Esophagus squamous epithelium (tissue), 5 donors: ENCODE measurements at places on chromosomes 11 and 22. TPM values are rescaled to one million over a fixed set of nuclear protein-coding genes. Genes with fewer than 3 reads are reported as not detected.

Gene SULT4A1
- total RNA-seq = not detected

Gene GPHA2
- total RNA-seq = not detected

Gene COA4
- 43.9 TPM for total RNA-seq

Gene SYT7
- total RNA-seq = 1.6 TPM

Gene DSCAML1
- not detected for total RNA-seq

Gene IRAG1
- total RNA-seq = 5.9 TPM

Gene SYT8
- 28.7 TPM for total RNA-seq

Gene OR52B6
- not detected for total RNA-seq

Gene GAL
- total RNA-seq = 2.2 TPM

Gene C11orf87
- not detected for total RNA-seq

Gene SOX10
- total RNA-seq = not detected

Gene DGCR2
- 47.4 TPM for total RNA-seq

Gene DGAT2
- 29.3 TPM for total RNA-seq

Gene MMP13
- not detected for total RNA-seq

Gene PRDM11
- total RNA-seq = 6.2 TPM

Gene C11orf58
- total RNA-seq = 94.5 TPM

Gene GDPD4
- not detected for total RNA-seq

Gene CSNK1E
- 44.1 TPM for total RNA-seq

Gene ROBO4
- total RNA-seq = 11.9 TPM

Gene CCDC188
- total RNA-seq = 2.1 TPM

Gene SLC37A2
- 31.5 TPM for total RNA-seq

Gene ME3
- 6.7 TPM for total RNA-seq
